Keratinocyte (primary cell): ENCODE measurements at places on chromosomes 5 and 9. TPM values are rescaled to one million over a fixed set of nuclear protein-coding genes. Genes with fewer than 3 reads are reported as not detected.

GRCh38 chr5:61966296-61966955 lies 339.6 kb upstream of the KIF2A start:
- H3K36me3 ChIP-seq: no peaks in the 10 kb centered on the region
- peaks cover 22% of the 10 kb centered on the region for H3K4me1 ChIP-seq
- H3K27me3 ChIP-seq: no peaks in the 10 kb centered on the region

- no peak overlapping the region for H3K27ac ChIP-seq
Measured at GRCh38 chr9:2693056-2693455, 24.3 kb upstream of the KCNV2 start.

DNA sequence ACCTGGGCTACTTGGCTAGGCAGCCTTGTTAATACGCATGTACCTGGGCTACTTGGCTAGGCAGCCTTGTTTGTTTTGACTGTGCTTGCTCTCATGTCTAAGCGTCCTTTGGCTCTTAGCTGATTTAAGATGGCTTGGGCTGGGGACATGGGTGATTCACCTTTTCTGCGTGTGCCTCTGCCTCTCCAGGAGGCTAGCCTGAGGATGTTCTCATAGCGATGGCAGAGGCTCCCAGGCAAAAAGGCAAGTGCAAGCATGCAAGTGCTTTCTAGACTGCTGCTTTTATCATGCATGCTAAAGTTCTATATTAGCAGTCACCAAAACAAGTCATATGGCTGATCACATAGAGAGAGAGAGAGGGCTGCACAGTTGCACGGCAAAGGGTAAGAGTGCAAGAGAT lies 300.5 kb downstream of the IRX1 start:
- no peaks in the 10 kb centered on the region for H3K4me1 ChIP-seq
- H3K36me3 ChIP-seq: no peaks in the 10 kb centered on the region
- no peak overlapping the region for H3K4me3 ChIP-seq
- no peak overlapping the region for H3K27ac ChIP-seq

DNA sequence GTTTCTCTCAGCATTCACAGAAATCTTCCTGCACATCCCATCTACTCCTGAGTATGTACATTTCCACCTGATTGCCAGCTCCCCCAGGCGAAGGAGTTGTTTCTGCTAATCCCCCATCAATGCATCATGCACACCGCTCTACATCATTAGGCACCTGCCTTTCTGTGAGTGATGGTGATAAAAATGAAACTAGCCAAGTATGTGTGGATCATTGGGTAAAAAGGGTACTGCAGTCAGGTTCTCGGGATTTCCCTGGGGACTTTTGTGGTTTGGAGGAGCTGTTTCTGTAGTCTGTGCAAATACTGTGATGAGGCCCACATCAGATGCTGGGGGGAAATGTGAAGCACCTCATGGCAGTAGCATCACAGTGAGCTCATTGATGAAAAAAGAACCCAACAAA lies 30.4 kb downstream of the CAMK4 start:
- DNase-seq: no peak
- H3K27me3 ChIP-seq: no peaks in the 10 kb centered on the region
- no peak overlapping the region for H3K27ac ChIP-seq
- peaks cover 4% of the 10 kb centered on the region for H3K4me1 ChIP-seq

Gene ELOVL7
- polyA plus RNA-seq: 7.5 to 12.6 TPM (median 12.0 TPM) in 3 replicates

DNA sequence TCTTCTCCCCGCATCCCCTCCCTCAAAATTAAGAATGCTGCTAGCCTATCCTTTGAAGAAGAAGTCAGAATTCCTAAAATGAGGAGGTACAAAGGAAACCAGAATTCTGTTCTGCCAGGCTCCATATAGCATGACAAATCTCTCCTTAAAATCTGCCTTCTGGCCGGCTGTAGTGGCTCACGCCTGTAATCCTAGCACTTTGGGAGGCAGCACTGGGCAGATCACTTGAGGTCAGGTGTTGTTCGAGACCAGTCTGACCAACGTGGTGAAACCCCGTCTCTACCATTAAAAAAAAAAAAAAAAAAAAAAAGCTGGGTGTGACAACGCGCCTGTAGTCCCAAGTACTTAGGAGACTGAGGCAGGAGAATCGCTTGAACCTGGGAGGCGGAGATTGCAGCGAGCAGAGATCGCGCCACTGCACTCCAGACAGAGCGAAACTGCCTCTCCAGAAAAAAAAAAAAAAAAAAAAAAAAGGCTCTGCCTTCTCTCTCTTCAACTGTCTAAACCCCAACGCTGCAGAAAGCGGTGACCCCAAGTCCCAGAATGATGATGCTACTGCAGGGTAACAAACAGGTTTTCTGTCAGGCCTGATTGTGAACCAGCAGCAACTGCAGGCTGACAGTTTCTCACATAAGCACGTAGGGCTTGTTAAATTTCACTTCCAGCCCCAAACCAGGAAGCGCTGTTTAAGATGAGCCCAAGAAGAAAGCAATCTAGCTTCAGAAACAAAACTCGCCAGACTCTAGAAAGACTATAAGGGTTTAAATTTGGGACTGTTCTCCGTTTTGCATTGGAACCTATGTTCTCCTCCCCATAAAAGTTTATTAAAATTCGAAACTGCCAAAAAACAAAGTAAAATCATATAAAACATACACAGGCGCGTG lies 963 bp upstream of the CAST start:
- peak overlapping the region; percentile 89 for H3K27ac ChIP-seq
- no peaks in the 10 kb centered on the region for H3K36me3 ChIP-seq
- no peaks in the 10 kb centered on the region for H3K27me3 ChIP-seq
- DNase-seq: no peak
- H3K4me1 ChIP-seq: peaks cover 55% of the 10 kb centered on the region
- peak overlapping the region; percentile 77 for H3K4me3 ChIP-seq

Gene SPATA9
- not detected in 3 replicates for polyA plus RNA-seq

DNA sequence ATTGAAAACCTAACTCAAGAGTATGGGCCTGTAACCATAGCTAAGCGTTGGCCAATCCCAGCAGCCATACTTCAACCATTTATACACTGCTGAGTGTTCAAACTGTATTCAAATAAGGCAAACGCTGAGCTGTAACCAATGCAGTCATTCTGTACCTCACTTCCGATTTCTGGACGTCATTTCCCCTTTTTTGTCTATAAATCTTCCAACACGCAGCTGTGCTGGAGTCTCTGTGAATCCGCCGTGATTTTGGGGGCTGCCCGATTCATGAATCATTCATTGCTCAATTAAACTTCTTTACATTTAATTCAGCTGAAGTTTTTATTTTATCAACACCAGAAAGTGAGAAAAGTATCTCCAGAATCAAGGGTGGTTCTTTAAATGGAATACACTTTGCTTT lies 31.7 kb downstream of the MTX3 start:
- H3K27ac ChIP-seq: no peak overlapping the region
- peaks cover 45% of the 10 kb centered on the region for H3K4me1 ChIP-seq
- DNase-seq: no peak
- no peaks in the 10 kb centered on the region for H3K36me3 ChIP-seq
- H3K27me3 ChIP-seq: no peaks in the 10 kb centered on the region

GRCh38 chr5:68170826-68171558 lies 44.6 kb upstream of the PIK3R1 start:
- H3K27ac ChIP-seq: no peak overlapping the region
- no peak overlapping the region for H3K4me3 ChIP-seq
- H3K36me3 ChIP-seq: no peaks in the 10 kb centered on the region
- DNase-seq: no peak
- H3K27me3 ChIP-seq: no peaks in the 10 kb centered on the region

Gene FGF1
- 1.0 to 2.4 TPM (median 1.8 TPM) in 3 replicates for polyA plus RNA-seq

Gene ORM1
- not detected in 3 replicates for polyA plus RNA-seq

- DNase-seq: peak; percentile 33
- peaks cover 7% of the 10 kb centered on the region for H3K4me1 ChIP-seq
- H3K36me3 ChIP-seq: no peaks in the 10 kb centered on the region
- H3K27ac ChIP-seq: no peak overlapping the region
- no peak overlapping the region for H3K4me3 ChIP-seq
Measured at GRCh38 chr9:92970467-92970923, 23.2 kb downstream of the FGD3 start.

DNA sequence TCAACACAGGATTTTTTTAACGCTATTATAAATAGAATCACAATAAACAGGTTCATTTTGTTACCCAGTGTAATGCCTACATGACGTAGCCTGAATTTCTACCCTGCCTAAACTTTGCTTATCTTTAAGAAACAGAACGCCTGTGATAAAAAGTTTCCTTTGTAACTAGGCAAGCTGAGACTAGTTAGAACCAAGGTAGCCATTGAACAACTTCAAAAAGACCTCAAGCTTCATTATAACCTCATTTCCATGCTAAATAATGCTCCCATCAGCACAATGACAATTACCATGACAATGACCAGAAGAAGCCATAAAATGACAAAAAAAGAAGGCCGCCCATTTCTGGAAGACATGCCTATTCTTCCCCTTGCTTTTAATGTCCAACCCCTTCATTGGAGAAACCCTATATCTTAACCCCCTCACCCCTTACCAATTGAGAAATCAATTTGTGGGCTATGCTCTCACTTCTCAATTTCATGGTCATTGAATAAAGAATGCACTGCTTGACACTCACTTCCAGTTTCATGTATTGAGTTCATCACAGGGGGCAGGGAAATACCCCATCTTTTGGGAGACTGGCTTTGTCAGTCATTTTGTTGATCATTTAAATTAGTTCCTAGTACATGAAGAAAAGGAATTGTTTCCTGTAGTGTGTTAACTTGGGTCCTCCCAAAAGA lies 276.8 kb downstream of the MCTP1 start:
- no peak overlapping the region for H3K27ac ChIP-seq
- no peak overlapping the region for H3K4me3 ChIP-seq
- H3K4me1 ChIP-seq: no peaks in the 10 kb centered on the region
- DNase-seq: no peak

- H3K4me1 ChIP-seq: peaks cover 7% of the 10 kb centered on the region
- H3K4me3 ChIP-seq: no peak overlapping the region
- DNase-seq: no peak
- no peaks in the 10 kb centered on the region for H3K36me3 ChIP-seq
- no peak overlapping the region for H3K27ac ChIP-seq
- peaks cover 13% of the 10 kb centered on the region for H3K27me3 ChIP-seq
Measured at GRCh38 chr5:856531-857425, 6.0 kb upstream of the ZDHHC11 start.

Gene LCN10
- not detected in 3 replicates for polyA plus RNA-seq

DNA sequence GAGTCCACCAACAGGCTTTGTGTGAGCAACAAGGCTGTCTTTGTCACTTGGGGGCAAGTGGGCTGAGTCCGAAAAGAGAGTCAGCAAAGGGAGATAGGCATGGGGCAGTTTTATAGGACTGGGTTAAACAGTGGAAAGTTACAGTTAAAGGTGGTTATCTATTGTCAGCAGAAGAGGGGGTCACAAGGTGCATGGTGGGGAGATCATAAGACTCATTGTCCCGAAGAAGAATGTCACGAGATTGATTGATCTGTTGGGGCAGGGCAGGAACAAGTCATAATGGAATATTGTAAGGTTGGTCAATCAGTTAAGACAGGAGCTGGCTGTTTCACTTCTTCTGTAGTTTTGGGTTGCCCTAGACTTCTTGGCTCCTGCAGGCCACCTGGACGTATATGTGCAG lies 7.6 kb upstream of the HMGCS1 start:
- no peak overlapping the region for H3K27ac ChIP-seq
- DNase-seq: no peak
- no peaks in the 10 kb centered on the region for H3K36me3 ChIP-seq
- H3K27me3 ChIP-seq: no peaks in the 10 kb centered on the region
- no peak overlapping the region for H3K4me3 ChIP-seq

DNA sequence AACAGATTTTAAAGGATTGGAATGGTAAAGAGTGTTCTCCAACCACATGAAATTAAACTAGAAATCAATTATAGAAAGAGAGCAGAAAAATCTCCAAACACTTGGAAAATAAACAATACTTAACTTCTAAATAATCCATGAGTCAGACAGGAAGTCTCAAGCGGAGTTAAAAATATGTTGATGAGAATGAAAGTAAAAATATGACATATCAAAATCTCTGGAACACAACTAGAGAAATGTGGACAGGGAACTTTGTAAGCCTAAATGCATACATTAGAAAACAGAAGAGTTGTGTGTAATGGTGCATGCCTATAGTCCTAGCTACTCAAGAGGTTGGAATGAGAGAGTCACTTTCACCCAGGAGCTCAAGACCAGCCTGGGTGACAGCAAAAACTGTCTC lies 47.9 kb upstream of the ZNF618 start:
- H3K27me3 ChIP-seq: peaks cover 6% of the 10 kb centered on the region
- no peak overlapping the region for H3K27ac ChIP-seq
- no peak overlapping the region for H3K4me3 ChIP-seq
- no peak for DNase-seq
- H3K4me1 ChIP-seq: no peaks in the 10 kb centered on the region

Gene FOXD4L3
- polyA plus RNA-seq: not detected in 3 replicates

GRCh38 chr9:35951736-35952135 lies 6.2 kb downstream of the OR2S2 start:
- H3K4me3 ChIP-seq: no peak overlapping the region
- peaks cover 4% of the 10 kb centered on the region for H3K4me1 ChIP-seq
- no peaks in the 10 kb centered on the region for H3K36me3 ChIP-seq
- no peak overlapping the region for H3K27ac ChIP-seq

GRCh38 chr5:122112733-122113558 lies 16.4 kb upstream of the ZNF474 start:
- no peak for DNase-seq
- peaks cover 9% of the 10 kb centered on the region for H3K4me1 ChIP-seq
- no peaks in the 10 kb centered on the region for H3K27me3 ChIP-seq
- H3K27ac ChIP-seq: no peak overlapping the region

DNA sequence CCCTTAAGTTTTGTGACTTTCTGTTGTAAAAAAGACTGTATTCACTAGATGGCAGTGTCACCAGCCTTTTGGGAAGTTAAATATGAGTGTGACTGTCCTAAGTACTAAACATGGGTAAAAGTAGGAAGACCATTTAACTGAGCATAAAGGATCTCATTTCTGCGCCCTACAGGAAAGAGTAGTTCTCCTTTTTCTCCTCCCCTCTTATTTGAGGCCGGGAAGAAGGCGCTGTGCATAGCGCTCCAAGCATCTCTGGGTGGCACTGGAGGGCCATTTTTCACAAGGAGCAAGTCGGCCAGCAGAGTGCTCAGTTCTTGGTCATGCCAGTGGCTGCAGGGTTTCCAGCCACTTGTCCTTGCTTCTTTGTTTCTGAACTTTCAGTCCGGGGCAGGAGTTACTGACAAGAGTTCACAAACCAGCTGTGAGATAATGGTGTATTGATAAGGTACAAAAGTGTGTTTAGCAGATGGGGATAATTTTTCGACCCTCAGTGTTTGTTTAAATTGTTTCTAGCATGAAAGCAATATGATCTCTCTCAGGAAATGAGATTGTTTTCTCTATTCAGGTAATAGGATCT lies 227.6 kb upstream of the DMRT1 start:
- H3K4me3 ChIP-seq: no peak overlapping the region
- H3K4me1 ChIP-seq: peaks cover 40% of the 10 kb centered on the region
- H3K27me3 ChIP-seq: no peaks in the 10 kb centered on the region
- H3K27ac ChIP-seq: peak overlapping the region; percentile 33
- DNase-seq: no peak
- H3K36me3 ChIP-seq: no peaks in the 10 kb centered on the region
